Effector CD4-positive, alpha-beta T cell (primary cell): ENCODE measurements at places on chromosomes 7 and 10.
A peak's percentile ranks its signal among the peaks of the same experiment; 100 is the strongest.

- DNase-seq = no peak
These were observed 3.6 kb upstream of the EXOC6 start for GRCh38 chr10:92844746-92845145.

- DNase-seq = no peak
These were observed 20.9 kb downstream of the PARP12 start for GRCh38 chr7:140041659-140042385.

DNA sequence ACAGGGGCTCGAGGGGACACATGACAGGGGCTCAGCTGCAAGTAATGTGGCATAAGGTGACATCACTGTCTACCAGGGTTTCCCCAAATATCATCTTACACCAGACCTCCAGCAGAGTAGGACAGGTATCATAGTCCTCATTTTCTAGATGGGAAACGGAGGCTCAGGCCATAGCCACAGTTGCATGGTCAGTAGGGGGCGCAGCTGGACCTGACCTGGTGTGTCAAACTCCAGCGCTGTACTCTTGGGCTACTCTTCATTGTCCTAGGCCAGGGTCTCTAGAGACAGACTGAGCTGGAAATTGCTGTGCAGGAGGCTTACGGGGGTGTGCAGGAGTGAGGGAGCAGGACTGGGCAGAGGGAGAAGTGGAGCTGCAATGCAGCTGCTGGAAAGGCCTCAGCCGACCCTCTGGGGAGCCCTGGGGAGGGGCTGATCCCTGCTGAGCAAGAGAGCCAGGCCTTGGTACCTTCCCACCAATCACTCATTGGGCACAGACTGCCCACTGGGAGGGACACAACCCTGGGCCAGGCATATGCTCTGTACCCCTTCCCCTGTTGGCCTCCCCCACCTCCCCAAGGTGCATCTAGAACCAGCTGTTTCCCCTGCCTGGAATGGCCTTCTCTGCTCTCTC lies 89.9 kb downstream of the CDH23 start:
- no peak for DNase-seq

- DNase-seq = no peak
These were observed 107.2 kb downstream of the SPDYE5 start for GRCh38 chr7:75599244-75599781.

DNA sequence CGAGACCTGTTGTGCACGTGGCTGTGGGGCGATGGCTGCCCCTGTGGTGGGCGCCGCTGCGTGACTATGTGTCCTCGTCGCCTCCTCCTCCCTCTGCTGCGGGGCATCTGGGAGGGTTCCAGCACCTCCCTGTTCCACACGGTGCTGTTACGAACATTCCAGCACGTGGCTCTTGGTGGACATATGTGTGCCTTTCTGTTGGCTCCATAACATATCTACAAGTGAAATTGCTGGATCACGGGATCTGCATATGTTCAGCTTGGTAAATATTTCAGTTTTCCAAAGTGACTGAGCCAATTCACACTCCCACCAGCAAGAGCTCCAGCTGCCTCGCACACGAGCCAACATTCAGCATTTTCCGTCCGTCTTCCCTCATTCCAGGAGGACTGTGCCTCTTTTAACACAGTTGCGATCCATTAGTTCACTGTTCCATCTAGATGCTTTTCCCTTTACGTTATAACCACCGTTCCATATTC lies 25.1 kb downstream of the SNX8 start:
- no peak for DNase-seq

GRCh38 chr10:37752334-37752875 lies 105.0 kb downstream of the ZNF248 start:
- no peak for DNase-seq

DNA sequence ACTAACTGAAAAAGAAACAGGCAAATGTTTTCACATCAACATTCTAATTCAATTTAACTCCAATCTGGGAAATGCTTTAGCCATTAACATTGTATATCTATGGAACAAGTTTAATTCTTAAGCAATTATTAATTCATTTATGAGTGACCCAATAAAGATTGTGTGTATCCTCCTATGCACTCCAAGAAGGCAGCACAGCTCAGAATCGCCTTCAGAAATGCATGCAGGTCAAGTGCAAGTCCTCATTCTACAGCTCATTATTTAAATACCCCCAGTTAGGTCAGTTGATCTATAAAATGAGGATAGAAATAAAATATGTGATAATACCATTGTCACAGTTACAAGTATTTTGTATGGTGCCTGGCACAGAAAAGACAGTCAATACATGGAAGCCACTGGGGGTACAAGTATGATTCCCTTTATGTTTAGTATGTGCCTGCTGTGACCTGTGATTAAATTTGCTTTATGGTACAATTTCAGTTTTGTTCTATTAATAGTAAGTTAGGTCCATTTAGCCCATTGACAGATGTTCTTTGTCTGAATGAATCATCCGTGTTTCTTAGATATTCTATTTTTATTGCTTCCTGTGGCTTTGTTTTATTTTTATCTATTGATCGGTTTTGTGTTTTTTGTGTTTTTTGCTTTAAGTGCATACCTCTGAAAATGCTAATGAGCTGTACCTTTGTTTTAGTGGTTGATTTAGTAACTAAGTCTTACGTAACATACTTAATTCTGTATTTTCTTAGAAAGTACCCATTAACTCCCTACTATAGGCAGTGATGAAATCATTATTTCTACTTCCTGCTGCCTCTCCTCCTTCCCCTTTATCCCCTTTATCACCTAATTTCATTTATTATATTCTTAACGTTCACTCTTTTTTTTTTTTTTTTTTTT lies 42.8 kb downstream of the CPXM2 start:
- no peak for DNase-seq

- DNase-seq = no peak
These were observed 667.6 kb upstream of the ANKRD30A start for GRCh38 chr10:36457751-36458150.

DNA sequence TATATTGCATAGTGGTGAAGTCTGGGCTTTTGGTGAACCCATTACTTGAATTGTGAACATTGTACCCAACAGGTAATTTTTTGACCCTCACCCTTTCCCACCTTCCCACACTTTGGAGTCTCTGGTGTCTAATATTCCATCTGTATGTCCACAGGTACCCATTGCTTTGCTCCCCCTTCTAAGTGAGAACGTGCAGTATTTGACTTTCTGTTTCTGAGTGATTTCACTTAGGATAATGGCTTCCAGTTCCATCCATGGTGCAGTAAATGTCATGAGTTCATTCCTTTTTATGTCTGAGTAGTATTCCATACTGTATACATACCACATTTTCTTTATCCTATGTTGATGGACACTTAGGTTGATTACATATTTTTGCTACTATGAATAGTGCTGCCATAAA lies 91.5 kb upstream of the KIF5B start:
- DNase-seq = no peak

- no peak for DNase-seq
These were observed 90.5 kb upstream of the PAX2 start for GRCh38 chr10:100654782-100655325.

GRCh38 chr7:112338786-112339185 lies 111.5 kb upstream of the IFRD1 start:
- DNase-seq = no peak

DNA sequence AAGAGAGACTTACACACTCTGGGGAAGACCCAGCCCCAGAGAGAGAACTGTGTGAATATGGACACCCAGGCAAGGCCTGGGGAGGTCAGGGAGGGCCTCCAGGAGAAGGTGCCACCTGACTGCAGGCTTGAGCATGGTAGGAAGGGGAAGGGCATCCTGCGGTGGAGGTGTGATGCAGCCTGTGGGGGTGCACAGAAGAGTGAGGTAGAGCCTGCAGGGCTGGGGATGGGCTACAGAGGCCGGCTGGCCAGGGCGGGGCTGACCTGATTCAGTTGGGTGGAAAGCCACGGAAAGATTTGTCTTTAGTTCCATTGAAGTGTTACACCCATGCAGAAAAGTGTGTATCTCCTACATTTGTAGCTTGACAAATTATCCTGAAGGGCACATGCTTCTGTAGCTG lies 47.6 kb downstream of the ZMIZ1 start:
- DNase-seq = no peak

DNA sequence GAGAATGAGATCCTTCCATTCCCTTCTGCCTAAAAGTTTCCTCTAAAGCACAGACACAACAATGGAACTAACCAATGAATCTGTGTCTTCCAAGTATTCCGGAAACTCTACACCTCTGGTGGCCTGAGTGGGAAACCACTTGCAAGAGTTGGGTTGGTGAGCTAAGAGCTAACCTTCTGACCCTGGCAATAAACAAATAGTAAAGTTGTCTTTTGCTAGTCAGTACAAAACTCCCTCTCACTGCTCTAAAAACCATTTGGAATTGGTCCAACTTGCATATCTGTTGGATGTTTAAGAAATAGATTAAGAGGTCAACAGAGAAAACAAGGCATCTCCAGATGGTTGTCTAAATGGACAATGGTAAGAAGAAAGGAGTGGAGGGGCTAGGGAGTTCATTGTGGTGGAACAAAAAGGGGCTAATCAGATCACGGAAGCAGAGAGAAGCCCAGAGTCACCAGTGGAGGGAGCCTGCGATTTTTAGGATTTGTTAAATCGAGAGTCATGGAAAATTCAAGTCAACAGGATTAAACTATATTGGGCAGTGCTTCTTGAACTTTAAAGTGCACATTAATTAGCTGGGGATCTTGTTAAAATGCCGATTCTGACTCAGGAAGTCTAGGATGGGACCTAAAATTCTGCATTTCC lies 192.3 kb downstream of the EVX1 start:
- no peak for DNase-seq

DNA sequence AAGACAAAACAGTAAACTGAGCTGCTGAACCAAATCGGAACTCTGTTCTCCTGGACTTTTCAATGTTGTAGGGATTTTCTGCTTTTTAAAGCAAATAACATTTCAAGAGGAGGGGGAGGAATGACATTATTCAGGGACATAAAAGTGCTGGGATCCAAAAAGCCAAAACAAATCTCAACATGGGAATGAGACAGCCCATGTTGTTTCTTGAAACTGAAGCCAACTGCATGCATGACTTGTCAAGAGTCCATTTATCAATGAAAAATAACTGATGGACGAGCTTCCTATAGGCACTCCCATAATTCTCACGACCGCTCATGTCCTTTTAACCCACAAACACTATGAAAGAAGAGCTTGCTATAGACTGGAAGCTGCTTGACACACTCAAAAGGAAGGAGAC lies 27.8 kb downstream of the FAM53B start:
- no peak for DNase-seq

DNA sequence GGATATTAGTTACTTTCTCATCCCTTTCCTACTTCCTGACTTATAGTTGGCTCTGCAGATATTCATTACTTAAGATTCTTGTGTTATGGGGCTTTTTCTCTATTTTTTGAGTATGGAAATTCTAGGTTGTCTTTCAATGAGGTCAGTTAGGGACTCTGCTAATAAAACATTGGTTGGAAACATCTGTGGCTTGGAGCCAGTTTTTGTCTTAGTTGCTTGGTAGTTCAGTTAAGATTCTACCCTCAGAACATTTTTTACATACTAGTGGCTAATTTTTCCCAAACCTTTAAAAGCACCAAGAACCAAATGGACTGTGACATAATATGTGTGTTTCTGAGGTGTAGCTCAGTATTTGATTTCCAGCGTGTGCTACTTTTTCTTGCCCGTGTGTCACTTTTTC lies 305.6 kb upstream of the FZD1 start:
- no peak for DNase-seq

- no peak for DNase-seq
These were observed 311.7 kb upstream of the NEBL start for GRCh38 chr10:21208666-21209316.

GRCh38 chr7:31311552-31311951 lies 29.0 kb downstream of the NEUROD6 start:
- no peak for DNase-seq

- no peak for DNase-seq
These were observed 339.9 kb downstream of the CXCL12 start for GRCh38 chr10:44045020-44045419.

DNA sequence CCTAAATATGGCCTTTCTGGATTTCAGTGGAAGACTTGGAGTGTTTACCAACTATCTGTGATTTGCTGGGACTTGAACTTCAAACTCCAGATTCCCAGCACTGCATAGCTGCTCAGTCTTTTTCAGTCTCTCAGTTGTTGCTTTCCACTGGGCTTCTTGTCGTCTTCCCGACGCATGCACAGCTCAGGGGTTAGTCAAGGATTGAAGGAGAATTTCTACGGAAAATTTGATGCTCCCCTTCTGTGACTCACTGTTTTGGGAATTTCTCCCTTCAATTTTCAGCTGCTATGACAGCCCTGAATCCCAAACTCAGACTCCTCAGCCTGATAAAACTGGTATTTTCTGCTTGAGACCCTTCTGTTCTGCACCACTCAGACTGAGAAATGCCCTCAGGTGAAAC lies 91.7 kb downstream of the CYP26A1 start:
- no peak for DNase-seq

DNA sequence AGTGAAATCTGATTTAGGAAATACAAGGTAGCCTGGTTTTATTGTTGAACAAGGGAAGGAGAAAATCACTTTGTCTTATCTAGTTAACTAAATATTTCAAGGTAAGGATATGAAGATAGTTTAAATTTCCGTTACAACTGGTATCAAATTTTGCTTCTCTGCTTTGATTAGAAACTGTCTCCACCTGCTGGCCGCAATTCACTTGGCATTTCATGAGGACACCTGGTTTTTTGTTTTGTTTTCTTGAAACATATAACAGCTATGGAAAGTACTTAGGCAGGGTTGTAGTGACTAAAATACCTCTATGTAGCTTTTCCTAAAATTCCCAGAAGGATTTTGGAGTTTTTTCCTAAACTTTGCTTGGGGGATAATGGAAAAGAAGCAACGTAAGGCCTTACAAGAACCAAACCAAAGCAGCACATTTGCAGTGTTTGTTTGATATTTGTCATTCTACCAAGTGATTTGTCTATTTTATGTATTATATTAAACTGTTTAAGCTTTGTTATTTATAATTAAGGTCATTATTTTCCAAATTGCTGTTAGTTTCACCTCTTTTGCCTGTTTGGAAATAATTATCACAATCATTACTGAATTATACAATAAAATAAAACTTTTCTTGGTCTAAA lies 73.6 kb downstream of the AHCYL2 start:
- peak; percentile 27 for DNase-seq

DNA sequence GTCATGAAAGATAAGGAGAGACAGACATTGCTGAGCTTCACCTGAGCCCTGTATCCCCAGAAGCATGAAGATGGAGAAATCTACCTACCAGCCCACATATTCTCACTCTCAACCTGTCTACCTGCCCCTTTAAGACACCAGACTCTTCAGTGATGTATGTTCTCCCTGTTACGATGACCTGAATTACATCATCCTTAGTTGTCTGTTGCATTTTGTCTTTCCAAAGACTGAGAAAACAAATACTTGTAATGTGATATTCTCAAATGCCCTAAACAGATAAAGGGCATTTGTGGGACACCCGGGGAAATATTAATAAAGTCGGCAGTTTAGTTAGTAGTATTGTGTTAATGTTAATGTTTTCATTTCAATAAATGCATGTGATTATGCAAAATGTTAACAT lies 305.8 kb upstream of the IGFBP3 start:
- DNase-seq = no peak
